Left renal cortex interstitium (tissue), 4 donors: ENCODE measurements at places on chromosomes 13 and 19. TPM values are rescaled to one million over a fixed set of nuclear protein-coding genes. Genes with fewer than 3 reads are reported as not detected.

DNA sequence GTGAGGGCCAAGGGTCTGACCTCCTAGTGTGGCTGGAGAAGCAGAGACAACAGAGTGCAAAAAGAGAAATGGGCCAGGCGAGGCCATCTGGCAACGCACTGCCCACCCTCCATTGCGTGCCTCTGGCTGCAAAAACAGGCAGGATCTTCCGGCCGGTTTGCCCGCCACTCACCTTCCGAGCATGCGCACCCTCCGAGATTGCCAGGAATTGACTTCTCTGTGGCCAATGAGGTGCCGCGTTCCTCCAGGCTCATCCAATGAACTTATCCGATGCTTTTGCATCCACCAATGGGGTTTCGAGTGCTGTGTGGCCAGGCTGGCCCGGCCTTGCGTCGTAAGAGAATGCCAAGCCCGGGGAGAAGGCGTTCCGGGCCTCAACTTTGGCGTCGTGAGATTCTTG is at the start of gene TEX101:
Gene TEX101, plus strand, starts transcription at position 337 of the 400 bp plus-strand sequence. CDS start 1,030 bp downstream, outside the sequence.
- DNase-seq = no peak

DNA sequence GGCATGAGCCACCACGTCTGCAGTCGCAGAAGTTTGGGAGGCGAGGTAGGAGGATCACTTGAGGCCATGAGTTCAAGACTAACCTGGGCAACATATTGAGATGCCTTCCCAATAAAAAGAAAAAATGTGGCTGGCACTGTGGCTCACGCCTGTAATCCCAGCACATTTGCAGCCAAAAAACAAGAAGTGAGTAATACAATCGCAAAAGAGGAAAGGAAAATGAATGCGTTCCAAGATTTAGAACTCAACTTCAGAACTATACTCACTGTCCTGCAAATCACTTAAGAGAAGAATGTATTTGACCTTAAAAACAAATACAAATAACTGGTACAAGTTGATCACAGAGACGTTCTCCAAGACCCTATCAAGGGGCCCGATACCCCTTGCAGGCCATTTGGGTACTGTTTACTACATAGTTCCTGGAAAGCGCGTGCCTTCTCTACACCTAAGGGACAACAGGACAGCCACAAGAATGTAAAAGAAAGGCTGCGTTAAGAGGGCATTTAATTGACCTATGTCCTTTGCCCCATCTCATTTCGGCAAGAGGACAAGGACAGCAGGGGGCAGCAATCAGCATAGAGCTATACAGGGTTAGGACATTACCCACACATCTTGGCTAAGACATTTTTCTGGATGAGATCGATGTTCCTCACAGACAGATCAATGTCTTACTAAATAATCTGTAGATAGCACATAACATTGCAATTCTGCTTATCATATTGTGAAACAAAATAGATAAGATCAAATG is 41.3 kb downstream of the FLT3 start:
- no peak for DNase-seq

Gene ZC3H4
- 35.2 TPM for polyA plus RNA-seq

DNA sequence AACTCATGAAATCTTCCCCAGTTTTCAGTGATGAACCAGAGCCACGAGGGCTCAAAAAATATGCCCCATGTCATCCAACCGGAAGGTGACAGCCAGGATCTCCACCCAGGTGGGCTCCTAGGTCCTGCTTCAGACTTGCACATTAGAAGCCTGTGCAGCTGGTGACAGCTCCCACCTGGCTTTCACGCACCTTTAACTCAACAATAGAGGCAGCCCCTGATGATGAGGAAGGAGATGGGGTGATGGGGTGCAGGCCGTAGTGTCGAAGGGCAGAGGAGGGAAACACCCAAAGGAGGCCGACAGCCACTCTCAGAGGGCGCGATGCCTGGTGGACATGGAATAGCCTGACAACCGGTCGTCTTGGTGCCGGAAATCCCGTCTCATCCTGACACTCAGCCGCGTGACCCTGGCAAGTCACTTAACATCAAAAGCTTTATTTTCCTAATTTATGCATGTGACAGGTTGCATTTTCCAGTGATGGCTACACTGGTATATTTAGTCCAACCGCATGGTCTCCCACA is 118.0 kb downstream of the SOX1 start:
- DNase-seq = no peak

DNA sequence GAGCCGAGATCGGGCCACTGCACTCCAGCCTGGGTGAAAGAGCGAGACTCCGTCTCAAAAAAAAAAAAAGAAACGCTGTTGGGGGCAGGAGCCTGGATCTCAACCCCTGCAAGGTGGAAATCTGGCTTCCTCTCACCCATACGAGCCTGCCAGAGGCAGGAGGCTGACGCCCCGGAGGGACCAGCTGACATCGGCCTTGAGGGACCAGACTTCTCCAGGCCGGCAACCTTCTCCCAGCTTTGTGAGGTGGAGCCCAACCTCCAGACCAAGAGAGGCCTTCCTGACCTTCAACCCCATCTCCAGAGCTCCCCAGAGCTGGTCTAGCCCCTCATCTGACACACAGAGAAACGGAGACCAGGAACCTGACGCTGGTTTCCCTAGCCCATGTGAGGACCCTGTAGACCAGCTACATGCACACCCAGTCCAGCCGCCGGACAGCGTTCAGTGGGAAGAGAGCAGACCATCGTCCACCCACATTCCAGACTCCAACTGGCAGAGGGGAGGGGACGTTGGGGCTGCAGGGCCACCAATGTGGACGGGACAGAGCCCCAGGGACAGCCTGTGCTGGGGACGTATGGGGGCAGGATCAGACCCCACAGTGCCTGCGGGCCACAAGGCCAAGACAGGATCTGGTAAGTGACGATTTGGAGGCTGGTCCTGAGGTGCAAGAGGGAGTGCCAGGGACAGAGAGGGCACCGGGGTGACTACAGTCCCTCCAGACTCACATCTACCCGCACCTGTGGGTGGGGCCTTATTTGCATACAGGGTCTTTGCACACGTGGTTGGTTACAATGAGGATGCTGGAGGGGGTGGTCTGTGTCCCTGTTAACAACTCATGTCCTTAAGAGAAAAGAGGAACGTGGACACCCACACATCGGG is 11.4 kb downstream of the SBNO2 start:
- no peak for DNase-seq

GRCh38 chr13:106570299-106570852 is 2.4 kb upstream of the ARGLU1 start:
- DNase-seq = no peak

GRCh38 chr19:34490141-34490766 is 8.7 kb downstream of the WTIP start:
- no peak for DNase-seq

Gene LIM2
- 0.33 TPM for polyA plus RNA-seq

DNA sequence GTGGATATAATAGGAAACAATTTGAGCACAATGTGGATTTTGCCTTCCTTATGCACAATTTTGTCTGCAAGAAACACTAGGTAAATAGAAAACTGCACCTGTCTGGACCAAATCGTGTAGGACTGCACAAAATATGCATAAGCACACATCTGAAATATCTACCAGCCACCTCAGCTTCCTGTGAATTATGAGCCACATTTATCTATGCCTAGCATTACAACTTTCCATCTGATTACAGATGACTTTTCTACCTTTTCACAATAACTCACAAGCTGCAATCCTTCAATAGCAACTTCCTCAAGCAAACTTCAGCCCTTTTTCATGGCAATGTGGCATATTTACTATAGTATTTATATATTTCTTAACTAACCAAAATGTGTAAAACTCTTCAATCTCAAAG is 5.7 kb upstream of the RFX2 start:
- no peak for DNase-seq

DNA sequence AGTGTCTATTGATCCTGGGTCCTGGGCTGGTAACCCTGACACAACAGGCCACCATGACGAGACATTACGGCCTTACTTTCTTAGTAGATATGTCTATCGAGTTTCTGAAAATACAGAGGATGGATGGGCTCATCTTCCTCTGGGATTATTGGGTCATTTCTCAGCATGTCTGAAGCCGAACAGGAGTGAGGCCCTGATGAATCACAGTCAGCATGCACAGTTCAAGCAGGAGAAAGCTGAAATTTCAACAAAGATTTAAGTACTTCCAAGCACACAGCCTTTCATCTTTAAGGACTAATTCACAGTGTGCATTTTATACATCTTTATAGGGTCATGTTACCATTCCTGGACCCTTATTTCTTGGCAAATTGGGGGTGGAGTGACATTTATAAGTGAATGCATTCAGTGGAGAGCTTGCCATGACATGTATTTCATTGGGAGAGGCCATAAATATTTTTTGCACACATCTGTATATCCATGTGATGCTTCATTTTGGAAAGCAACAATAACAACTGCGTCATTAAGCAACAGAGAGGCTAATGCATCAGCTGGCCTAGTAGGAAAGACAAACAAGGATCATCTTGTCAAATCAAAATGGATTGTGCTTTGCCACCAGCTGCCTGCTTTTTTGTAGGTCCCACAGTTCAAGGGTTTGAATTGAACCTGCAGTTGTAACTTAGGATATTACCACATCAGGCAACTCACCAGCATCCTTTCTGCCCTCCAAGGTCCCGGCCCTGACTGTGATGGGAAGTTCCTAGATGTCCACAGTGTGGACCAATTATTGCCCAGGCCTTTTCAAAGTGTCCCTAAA is 143.5 kb downstream of the DNAJC15 start:
- DNase-seq = no peak

DNA sequence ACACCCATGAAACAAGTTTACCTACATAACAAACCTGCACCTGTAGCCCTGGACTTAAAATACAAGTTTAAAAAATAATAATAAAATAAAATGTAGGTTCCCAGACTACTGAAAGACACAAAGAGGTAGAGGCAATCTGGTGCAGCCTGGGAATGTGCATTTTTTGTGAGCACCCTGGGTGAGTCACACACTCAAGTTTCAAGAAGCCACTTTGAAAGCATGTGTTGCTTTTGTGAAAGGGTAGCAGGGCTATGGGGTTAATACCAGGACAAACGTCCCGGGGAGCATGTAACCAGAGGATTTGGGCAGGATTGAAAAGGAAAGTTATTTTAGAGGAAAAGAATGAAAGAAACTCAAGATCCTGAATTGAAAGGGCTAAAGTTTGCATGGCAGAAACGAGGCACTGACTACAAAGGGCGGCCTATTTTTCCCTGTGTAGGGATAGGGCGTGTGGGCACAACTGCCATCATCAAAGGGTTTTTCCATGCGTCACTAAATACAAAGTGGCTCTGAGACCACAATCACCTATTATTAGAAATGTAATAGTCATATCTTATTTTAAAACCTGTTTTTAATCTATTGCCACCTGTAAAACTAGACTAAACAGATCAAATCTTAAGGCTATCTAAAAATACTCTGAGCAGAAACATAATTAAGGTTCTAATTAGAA is 314.9 kb downstream of the COG6 start:
- DNase-seq = no peak

DNA sequence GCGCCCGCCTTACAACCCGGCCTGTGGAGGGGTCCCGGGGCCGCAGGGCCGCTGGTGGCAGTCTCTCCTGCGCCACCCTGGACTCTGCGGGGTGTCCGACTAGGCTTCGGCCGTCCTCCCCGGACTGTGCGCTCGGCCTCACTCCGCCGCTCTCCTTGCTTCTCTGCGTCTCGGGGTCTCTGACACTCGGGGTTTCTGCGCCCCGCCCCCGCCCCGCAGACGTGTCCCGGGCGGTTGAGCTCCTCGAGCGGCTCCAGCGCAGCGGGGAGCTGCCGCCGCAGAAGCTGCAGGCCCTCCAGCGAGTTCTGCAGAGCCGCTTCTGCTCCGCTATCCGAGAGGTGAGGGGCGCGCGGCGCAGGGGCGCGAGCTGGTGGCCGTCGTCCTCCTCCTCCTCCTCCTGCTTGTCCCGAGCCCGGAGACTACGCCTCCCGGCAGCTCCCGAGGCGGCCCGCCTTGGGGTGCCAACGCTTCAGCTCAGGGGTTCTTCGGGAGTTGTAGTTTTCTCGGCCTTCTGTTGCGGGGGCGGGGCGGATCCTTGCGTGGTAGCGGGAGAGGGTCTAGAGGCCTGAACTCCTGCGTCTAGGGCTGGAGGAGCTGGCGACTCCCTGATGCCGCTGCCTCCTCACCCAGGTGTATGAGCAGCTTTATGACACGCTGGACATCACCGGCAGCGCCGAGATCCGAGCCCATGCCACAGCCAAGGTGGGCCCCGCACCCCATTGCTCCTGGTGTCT is 627 bp downstream of the LIN7B start:
- DNase-seq = no peak

Gene CACNG8
- 0.48 TPM for polyA plus RNA-seq
